ENCODE measurements at places on chromosomes 4 and X. TPM values are rescaled to one million over a fixed set of nuclear protein-coding genes. Genes with fewer than 3 reads are reported as not detected.

DNA sequence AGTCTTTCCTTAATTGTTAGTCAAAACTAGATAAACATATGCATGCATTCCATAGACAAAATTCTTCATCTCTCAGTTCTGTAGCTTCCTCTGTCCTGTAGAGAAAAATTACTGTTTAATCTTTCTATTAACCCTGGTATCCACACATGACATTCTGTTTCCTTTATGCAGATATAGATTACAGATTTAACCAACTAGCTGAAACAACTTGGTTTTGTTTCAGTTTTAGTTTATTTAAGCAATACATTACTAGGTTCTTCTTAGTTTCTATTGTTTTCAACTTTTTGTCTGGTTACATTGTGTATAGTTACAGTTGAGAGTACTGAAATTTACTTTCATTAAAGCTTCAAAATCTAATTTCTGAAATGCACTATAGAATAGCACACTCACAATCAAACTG, 933.9 kb upstream of the EPHA5 start:
- no peak for DNase-seq

- no peak for DNase-seq
Observed at GRCh38 chr4:81891005-81891996, 419.6 kb upstream of the RASGEF1B start.

GRCh38 chr4:87499403-87500091, 29.6 kb downstream of the SPARCL1 start:
- peak; percentile 19 for DNase-seq

The CXCL11 gene
- not detected for total RNA-seq

GRCh38 chr4:14241574-14241973, 614.0 kb upstream of the BOD1L1 start:
- DNase-seq, result no peak

The MND1 gene
- 15.5 TPM for total RNA-seq

The NR0B1 gene
- total RNA-seq, result 0.90 TPM

Measured in fibroblast of the aortic adventitia (primary cell).